ENCODE measurements at places on chromosomes 12 and 14.

DNA sequence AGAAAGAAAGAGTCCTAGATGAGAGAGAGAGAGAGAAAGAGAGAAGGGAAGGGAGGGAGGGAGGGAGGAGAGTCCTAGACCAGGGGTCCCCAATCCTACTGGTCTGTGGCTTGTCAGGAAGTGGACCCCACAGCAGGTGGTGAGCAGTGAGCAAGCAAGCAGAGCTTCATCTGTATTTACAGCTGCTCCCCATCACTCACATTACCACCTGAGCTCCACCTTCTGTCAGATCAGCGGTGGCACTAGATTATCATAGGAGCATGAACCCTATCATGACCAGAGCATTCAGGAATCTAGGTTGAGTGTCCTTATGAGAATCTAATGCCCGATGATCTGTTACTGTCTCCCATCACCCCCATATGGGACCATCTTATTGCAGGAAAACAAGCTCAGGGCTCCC lies 39.2 kb upstream of the AMN1 start:
- H3K27me3 ChIP-seq: no peaks in the 10 kb centered on the region
- no peak overlapping the region for H3K27ac ChIP-seq
- H3K36me3 ChIP-seq: no peaks in the 10 kb centered on the region
- DNase-seq: no peak

- H3K36me3 ChIP-seq: no peaks in the 10 kb centered on the region
- H3K27ac ChIP-seq: no peak overlapping the region
- H3K27me3 ChIP-seq: no peaks in the 10 kb centered on the region
These were observed 42.1 kb downstream of the CCDC175 start for GRCh38 chr14:59534361-59534987.

DNA sequence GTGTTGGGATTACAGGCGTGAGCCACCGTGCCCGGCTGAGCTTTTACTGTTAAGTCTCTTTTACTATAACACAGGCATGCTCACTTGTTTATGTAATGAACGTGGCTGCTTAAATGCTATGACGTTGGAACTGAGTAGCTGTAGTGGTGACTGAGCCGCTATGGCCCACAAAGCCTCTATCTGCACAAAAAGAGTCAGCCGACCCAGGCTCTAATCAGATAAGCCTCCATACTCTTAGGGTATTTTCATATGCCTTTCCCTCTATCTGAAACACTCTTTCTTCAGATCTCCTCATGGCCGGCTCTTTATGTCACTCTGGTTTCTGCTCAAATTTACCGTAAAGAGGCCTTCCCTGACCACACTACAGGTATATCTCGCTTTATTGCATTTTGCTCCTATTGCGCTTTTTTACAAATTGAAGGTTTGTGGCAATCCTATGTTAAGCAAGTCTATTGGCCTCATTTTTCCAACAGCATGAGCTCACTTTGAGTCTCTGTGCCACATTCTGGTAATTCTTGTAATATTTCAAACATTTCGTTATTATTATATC lies 8.0 kb downstream of the SLC2A14 start:
- no peaks in the 10 kb centered on the region for H3K27me3 ChIP-seq
- peaks cover 3% of the 10 kb centered on the region for H3K36me3 ChIP-seq
- no peak for DNase-seq
- H3K4me3 ChIP-seq: no peak overlapping the region

GRCh38 chr14:71588576-71589215 lies 343.5 kb upstream of the RGS6 start:
- no peaks in the 10 kb centered on the region for H3K36me3 ChIP-seq
- no peaks in the 10 kb centered on the region for H3K4me1 ChIP-seq
- no peaks in the 10 kb centered on the region for H3K27me3 ChIP-seq
- H3K4me3 ChIP-seq: no peak overlapping the region

DNA sequence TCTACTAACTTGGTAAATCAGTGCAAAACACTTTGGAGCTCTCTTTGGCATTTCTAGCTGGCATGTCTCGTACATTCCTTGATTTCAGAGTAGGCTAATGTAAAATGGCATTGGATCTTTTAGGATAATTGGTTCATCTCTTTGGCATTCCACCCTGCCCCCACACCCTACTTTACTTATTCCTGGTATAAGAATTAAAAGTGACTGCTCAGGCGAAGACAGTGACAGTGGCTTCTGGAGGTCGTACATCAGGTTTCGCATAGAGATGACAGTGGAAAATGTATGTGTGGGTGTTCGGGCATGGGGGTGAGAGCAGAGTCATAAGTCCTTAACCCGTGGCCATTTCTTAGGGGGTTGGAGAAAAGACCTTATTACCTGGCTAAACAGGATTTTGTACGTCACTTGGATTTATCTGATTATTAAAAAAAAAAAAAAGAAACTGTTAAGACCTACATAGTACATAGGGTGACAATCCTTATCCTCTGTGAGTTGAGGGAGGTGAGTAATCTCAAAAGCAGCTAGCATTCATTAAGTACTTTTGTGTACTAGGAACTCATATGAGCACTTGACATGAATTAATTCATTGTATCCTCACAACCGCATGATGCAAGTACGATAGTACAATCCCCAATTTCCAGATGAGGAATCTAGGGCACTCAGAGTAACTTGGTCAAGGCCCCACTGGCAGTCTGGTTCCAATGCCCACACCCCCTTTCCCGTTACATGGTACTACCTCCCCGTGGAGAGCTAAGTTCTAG lies 22.4 kb upstream of the KCNK13 start:
- H3K36me3 ChIP-seq: peaks cover 17% of the 10 kb centered on the region
- H3K4me1 ChIP-seq: no peaks in the 10 kb centered on the region
- no peak overlapping the region for H3K4me3 ChIP-seq
- no peak overlapping the region for H3K27ac ChIP-seq
- H3K27me3 ChIP-seq: no peaks in the 10 kb centered on the region

GRCh38 chr12:20567413-20567812 lies 127.7 kb upstream of the SLCO1C1 start:
- no peaks in the 10 kb centered on the region for H3K4me1 ChIP-seq
- H3K27me3 ChIP-seq: no peaks in the 10 kb centered on the region
- H3K36me3 ChIP-seq: no peaks in the 10 kb centered on the region
- no peak overlapping the region for H3K4me3 ChIP-seq
- H3K27ac ChIP-seq: no peak overlapping the region
